ENCODE measurements at places on chromosomes 16 and 17.
A peak's percentile ranks its signal among the peaks of the same experiment; 100 is the strongest.

DNA sequence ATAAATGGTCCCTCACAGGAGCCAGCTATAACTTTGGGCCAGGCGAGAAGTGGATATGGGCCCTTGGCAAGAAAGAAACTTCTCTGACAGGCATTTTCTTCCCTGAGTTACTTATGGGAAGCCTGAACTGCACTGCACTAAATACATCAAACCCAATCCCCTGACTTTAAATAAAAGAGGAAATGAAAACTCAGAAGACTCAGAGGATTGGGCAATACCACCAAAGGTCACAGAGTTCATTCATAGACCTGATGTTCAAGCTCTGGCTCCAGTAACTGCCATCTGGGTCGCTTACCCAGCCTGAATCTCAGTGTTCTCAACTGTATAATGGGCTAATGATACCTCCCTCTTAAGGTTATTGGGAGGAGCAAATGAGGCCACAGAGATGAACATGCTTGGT lies 815 bp downstream of the KRT35 start:
- no peak for DNase-seq

GRCh38 chr17:65035704-65036103 lies 20.8 kb downstream of the GNA13 start:
- DNase-seq: no peak

- DNase-seq: no peak
Measured at GRCh38 chr16:84237994-84238750, 1.6 kb downstream of the KCNG4 start.

DNA sequence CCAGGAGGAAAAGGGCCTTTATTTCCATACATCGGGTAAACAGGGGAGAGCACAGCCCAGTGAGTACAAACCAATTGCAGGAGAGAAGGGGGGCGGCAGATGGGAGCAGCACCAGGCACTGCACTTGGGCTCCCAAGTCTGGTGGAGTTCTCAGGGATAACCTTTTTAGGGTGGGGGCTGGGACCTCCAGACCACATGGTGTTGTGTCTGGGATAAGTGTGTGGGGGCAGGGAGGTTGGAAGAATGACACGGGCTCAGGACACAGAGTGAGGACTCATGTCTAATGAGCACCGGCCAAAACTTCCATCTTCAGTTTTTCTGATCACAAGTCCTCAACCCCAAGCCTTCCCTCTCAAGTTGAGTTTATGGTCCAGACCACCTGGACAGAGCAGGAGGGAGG lies 30.6 kb downstream of the PIPOX start:
- DNase-seq: no peak

DNA sequence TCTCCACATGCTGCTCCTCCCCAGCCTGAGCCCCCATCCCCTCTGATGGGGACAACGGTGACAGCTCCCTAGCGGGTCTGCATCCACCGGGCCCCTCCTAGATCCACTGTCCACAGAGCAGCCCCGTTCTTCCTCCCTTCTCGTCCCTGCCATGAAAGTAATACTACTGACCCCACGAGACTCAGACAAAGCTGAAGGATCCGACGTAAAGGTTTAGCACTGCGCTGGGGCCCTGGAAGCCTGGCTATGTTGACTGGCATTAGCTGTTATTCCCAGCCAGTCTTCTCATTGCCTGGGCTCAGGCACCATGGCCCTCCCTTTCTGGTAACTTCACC lies 30.7 kb downstream of the VAC14 start:
- DNase-seq: no peak

GRCh38 chr16:29898135-29898803 lies 1.1 kb downstream of the SEZ6L2 start:
- DNase-seq: no peak

- no peak for DNase-seq
Measured at GRCh38 chr16:59169168-59169567, 435.1 kb upstream of the GOT2 start.

GRCh38 chr16:14232106-14232864 lies 161.2 kb downstream of the MRTFB start:
- DNase-seq: no peak

DNA sequence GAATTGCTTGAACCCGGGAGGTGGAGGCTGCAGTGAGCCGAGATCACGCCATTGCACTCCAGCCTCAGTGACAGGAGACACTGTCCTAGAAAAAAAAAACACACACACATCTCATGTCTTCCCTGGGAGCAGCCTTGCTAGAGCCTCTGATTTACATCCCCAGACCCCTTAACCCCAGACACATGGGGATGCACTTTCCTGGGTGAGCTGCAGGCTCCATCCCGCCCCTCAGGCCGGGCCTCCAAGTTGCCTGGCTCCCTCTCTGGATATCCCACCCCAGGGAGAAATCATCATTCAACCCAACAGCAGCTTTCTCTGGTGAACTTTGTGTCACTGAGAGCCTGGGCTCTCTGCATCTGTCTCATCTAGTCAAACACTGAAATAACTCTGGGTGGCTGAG lies 21.5 kb downstream of the SRL start:
- no peak for DNase-seq

DNA sequence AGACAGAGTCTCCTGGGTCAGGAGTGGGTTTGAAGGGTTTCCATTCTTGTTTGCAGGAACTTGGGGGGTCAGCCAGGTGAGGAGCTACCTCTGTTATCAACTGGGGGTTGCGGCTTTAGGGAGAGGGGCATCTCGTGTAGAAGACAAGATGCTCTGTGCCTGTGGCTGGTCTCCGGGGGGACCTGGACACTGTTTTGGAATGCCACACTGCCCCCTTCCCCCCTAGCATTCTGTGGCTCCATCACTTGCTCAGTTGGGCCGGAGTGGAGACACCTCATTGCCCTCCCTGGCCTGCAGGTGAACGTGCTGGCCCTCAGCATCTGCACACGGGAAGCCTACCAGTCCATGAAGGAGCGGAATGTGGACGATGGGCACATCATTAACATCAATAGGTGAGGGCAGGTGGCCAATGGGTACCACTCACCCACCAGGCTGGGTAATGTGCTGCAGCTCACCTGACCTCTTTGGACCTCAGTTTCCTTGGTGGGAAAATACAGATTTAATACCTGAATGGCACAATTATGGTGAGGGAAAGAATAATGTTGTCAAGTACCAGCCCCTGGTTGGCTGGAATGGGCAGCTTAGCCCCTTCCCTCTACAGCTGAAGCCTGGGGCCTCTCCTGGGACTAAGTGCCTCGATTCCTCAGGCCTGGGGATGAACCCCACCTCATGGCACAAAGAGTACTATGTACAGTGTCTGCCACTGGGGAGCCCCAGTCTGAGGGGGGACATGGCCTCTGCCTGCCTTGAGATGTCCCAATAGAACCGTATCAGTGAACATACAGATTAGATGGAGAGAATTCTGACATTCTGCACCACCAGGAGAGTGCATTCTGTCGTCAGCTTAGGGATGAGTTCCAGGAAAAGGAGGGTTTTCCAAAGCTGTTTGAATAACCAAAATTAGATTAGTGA lies 3.3 kb upstream of the MRM1 start:
- no peak for DNase-seq

DNA sequence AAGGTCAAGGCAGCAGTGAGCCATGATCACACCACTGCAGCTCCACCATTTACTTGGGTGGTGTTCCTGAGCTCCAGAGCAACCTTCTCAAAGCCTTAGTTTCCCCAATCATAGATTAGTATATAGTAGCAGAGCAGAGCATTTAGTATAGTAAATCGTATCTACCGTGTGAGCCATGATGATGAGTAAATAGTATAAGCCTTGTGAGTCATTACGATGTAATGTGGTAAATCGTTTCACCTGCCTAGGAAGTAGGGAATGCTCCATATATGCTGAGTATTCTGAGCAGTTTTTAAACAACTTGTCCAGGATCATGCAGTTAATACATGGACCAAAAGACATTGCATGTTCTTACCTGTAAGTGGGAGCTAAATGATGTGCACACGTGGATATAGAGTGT lies 66.4 kb downstream of the SCNN1B start:
- no peak for DNase-seq

DNA sequence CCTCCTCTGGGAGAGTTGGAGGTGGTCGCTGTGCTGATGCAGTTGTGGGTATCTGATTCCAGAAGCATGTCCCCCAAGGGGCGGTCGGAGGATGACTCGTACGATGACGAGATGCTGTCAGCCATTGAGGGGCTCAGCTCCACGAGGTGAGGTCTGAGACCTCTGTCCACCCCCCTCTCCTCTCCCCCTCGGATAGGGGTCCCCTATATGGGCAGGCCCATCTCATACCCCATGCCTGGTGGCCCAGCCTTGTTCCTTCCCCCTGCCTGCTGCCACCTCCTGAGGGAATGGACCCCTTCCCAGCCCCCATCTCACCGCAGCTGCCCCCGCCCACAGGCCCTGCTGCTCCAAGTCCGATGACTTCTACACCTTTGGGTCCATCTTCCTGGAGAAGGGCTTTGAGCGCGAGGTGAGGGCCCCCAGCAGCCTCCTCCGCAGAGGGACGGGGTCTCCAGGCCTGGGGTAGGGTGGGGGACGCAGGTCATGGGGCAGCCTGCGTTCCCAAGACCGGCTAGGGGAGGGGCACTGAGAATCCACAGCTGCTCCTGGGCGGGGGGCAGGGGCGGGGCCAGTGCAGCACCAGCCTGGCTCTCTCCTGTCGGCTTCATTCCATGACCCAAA lies 39.2 kb downstream of the ADCY7 start:
- peak; percentile 15 for DNase-seq

GRCh38 chr16:14354561-14355351 lies 275.3 kb downstream of the PARN start:
- no peak for DNase-seq

DNA sequence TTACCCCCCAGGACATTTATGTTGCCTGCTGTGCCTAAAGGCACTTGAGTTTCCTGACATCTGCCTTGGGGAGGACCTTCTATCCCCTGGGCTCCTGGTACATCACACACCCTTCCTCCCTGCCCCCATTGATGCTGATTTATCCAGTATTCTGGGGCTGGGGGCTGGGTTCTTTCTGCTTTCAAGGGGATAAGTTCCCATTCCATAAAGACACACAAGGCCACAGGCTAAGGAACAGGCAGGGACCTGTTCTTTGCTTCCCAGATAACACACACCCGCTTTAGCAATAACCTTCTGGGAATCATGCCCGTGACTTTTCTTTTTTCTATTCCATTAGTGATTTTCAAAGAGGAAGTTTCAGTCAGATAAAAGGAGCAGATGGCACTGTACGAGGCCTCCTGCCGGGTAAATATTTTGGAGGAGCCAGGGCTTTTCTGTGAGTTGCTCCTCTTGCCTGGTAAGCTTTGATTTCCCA lies 30.6 kb downstream of the CHD9 start:
- no peak for DNase-seq

GRCh38 chr16:84471966-84472365 lies 32.5 kb downstream of the MEAK7 start:
- DNase-seq: no peak

- no peak for DNase-seq
Measured at GRCh38 chr16:86664522-86665318, 86.4 kb downstream of the FOXL1 start.

DNA sequence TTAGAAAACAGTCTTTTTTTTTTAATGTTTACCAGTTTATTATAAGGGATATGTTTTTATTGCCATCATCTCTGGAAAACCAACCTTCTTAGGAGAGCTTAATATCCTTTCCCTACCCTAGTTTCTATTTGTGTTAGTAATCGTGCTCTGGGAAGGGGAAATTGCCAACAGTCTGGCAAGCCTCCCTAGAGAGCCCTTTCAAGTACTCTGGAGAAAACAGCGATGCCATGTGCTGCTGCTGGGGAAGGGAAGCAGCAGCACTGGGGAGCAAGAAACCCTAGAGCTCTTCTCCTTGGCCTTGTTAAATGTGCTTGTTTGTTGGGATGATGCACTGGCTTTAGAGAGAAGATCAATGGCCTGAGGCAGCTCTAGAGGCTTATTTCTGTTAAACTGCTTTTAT lies 10.3 kb downstream of the RETREG3 start:
- no peak for DNase-seq

GRCh38 chr17:15245054-15245453 lies 20.1 kb downstream of the PMP22 start:
- DNase-seq: no peak

- no peak for DNase-seq
Measured at GRCh38 chr16:62036802-62037135, 531 bp upstream of the CDH8 start.

GRCh38 chr16:2529961-2530628 lies 1.1 kb downstream of the CEMP1 start:
- DNase-seq: no peak

DNA sequence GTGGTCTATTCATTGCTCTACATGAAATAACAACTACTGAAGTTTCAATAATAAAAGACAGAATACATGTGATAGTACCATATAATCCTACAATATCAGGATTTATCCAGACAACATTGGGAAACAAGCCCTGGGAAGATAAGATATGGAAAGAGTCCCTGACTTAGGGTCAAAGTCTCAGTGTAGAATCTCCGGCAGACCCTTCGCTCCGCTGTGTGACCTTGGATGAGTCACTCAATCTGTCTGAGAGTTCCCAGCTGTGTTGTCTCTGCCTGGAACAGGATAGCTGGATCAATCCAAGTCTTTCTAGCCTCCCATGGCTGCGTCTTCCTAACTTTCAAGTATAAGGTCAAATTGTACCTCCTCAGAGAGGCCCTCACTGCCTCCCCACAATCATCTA lies 335.9 kb downstream of the TMEM114 start:
- DNase-seq: no peak

GRCh38 chr16:90020260-90020837 lies 1.1 kb upstream of the DBNDD1 start:
- DNase-seq: no peak

- no peak for DNase-seq
Measured at GRCh38 chr17:38733982-38734973, 4.1 kb downstream of the CISD3 start.

DNA sequence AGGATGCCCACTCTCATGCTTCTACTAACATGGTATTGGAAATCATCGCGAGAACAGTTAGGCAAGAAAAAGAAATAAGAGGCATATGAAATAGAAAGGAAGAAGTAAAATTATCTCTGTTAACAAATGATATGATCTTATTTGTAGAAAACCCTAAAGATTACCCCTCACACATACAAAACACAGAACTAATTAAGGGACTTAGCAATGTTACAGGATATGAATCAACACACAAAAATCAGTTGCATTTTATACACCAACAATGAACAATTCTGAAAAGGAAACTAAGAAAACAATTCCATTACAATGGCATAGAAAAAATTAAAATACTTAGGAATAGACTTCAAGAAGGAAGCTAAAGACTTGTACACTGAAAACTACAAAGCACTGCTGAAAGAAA lies 2.7 kb upstream of the CAPNS2 start:
- DNase-seq: no peak

DNA sequence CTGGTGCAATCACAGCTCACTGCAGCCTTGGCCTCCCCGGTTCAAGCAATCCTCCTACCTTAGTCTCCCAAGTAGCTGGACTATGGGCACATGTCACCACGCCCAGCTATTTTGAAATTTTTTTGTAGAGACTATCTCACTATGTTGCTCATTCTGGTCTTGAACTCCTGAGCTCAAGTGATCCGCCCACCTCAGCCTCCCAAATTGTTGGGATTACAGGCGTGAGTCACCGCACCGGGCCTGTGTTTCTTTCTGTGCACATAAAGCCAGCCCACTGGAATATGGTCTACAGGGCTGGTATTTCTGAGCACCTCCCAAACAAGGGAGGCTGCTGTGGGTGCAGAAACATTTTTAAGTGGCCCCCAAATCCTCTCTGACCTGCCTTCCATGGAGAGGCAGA lies 8.4 kb downstream of the TMEM95 start:
- DNase-seq: no peak

All from activated T-cell treated with anti-CD3 and anti-CD28 coated beads, Interleukin-2, amount 50 U/mL, for 1 hour (primary cell).